ENCODE measurements at places on chromosomes 4 and X.

GRCh38 chr4:125801373-125801772, 486.6 kb downstream of the FAT4 start:
- DNase-seq = no peak

- no peak for DNase-seq
Observed at GRCh38 chr4:37641886-37642849, 44.0 kb downstream of the RELL1 start.

GRCh38 chr4:13218326-13218958, 265.7 kb downstream of the RAB28 start:
- DNase-seq = no peak

GRCh38 chr4:176238157-176238610, 30.8 kb downstream of the ASB5 start:
- DNase-seq = no peak

DNA sequence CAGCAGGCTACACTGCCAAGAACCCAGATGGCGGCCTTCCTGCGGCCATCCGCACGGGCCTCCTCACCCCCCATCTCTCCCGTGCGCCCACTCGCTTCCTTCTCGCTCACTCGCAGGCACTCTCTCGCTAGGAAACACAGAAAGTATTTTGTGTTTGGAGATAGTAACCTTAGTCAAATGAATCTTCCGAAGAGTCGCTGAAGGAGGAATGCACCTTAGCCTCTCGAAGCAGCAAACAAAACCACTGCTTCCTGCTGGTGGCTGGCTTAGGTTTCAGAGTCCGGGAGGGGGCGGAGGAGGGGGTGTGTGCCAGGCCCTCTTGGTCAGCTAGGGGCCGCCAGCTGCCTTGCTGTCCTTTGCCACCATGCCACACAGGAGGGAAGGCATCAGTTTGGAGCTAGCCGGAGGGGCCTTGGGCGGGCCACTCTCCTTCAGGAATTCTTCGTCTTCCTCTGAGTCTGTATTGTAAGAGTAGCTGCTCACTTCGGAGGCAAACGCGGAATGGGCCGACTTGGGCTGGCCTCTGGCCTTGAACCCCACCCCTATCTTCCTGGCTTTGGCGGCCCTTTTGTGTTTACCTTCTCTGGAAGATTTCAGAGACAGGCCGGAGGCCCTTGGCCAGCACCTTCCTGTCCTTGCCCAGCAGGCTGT, 73.2 kb upstream of the UCP1 start:
- DNase-seq = no peak

DNA sequence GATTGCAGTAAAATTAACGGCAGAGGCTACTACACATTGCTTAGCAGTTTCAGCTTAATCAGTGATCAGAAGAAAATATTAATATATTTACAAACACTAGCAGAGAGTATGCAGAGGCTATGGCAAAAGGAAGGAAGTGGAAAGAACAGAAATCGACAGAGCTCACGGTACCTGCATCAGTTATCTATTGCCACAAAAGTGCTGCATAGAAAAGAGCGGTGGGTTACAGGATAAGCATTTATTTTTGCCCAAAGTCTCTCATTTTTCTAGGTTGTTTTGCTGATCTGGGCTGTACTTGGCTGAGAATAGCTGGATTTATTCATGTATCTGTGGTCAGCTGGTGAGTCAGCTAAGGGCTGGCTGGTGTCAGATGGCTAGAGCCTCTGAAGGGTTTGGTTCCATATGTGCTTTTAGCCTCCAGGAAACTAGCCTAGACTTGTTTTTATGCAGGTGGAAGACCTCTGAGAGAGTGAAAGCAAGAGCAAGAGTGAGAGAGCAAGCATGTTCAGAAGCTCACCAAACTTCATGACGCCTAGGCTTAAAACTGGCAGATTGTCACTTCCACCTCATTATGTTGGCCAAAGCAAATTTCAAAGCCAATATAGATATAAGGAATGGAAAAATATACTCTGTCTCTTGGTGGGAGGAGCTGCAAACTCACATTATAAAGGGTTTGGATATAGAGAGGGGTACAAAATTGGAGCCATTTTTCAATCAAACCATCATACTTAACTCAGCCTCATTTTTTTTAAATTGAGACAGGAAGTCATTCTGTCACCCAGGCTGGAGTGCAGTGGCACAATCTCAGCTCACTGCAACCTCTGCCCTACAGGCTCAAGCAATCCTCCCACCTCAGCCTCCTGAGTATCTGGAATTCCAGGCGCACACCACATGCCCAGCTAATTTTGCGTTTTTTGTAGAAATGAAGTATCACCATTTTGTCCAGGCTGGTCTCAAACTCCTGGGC, 153.2 kb upstream of the RPL34 start:
- no peak for DNase-seq

GRCh38 chr4:88058295-88058694, 50.9 kb downstream of the PKD2 start:
- no peak for DNase-seq

DNA sequence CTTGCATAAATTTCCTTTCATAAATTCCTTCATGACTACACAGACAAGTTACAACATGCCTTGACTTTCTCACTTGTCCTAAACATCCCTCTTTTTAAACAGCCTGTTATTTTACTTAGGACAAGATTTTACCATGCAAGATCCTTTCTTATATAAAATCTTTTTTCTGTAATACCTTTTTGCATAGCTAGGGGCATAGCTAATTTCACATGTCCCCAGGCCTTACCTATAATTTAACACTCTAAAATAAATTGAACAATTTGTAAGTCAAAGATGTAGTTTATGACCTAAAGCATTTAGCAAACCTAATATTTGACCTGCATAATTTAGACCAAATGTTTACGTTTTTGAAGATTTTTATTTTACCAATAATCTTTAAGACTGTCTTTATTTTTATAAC, 396.3 kb upstream of the FSTL5 start:
- DNase-seq = no peak

GRCh38 chr4:147201016-147201415, 255.4 kb upstream of the TTC29 start:
- no peak for DNase-seq

DNA sequence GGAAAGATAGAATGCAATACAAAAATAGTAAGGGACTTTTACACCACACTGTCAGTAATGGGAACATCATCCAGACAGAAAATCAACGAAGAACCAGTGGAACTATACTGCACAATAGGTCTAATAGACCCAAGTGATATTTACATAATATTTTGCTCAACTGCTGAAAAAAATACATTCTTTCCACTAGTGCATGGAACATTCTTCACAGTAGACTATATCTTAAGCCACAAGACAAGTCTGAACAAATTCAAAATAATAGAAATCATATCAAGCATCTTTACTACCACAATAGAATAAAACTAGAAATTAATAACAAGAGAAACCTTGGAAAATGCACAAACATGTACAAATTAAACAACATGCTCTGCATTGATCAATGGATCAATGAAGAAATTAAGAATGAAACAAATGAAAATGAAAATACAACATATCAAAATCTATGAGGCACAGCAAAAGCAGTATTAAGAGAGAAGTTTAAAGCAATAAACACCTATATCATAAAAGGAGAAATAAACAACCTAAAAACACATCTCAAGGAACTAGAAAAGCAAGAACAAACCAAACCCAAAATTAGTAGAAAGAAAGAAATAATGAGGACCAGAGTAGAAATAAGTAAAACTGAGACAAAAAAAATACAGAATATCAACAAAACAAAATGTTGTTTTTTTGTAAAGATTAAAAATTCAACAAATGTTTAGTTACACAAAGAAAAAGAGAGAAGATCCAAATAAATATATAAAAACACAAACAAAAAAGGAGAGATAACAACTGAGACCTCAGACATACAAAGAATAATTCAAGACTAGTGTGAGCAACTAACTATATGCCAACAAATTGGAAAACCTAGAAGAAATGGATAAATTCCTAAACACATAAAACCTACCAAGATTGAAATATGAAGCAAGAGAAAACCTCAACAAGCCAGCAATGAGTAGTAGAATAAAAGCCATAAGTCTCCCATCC, 51.5 kb upstream of the ANTXR2 start:
- DNase-seq = no peak

- no peak for DNase-seq
Observed at GRCh38 chr4:27881705-27882104, 1021.1 kb downstream of the STIM2 start.

DNA sequence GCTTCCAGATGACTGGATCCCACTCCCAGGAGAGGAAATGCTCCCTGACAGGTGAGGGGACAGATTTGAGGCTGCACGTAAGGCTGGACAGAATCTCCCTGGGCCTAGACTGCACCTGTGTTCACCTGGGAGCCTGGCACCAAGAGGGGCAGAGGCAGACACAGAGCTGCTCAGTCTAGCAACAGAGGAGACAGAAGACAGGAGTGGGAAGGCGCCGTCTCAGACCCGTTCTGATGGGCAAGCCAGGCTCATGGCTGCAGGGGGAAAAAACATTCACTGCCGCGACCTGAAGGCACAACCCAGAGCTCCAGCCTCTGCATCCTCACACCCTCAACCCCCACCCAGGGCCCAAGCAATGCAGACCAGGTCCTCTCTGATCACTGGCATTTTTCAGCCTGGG, 16.8 kb downstream of the BCAP31 start:
- no peak for DNase-seq

DNA sequence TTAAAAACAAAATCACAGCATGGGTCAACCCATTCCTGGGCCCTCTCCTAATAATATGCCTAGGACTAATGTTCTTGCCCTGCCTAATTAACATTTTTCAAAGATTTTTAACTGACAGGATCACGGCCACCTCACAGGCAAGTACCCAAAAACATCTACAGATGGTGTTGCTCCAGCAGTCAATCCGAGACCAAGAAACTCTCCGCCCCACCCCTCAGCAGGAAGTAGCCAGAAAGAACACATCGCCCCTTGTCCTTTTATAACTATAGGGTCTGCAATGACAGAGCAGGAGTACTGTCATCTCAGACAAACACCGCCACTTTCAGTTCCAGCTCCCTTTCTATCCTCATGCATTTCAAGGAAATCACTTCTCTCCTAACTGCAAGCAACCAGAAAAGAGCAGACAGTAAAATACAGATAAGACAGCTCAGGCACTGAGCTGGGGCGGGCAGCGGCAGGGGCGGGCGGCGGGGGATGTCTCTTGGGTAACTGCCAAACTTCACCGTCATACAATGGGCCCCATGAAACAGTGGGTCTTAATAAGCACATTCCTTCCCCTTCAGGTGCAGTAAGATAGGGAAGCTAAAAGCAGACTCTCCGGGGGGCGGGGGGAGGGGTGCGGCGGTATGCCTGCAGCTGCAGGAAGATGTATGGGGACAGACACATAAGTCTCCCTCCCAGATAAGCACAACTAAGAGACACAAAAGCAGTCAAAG, 67.4 kb downstream of the ZNF182 start:
- DNase-seq = no peak

GRCh38 chr4:108203377-108203776, 34.6 kb upstream of the LEF1 start:
- no peak for DNase-seq

DNA sequence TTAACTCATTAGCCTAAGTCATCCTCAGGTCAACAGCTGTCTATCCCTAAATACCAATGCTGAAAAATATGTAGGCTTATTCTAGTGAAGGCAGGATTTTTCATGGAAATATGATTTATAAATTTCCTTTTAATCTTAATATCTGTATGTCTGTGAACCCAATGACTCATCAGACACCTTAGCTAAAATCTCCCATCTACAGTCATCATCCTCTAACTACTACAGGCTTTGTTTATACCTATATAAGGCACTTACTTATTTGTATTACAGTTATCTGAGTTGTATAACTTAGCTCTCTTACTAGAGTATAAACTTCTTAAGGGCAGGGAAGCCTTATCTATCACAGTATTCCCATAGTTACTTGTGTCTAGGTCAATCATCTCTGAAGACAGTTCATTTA, 24.2 kb downstream of the AMMECR1 start:
- no peak for DNase-seq

- no peak for DNase-seq
Observed at GRCh38 chr4:162586266-162586665, 422.5 kb upstream of the FSTL5 start.

DNA sequence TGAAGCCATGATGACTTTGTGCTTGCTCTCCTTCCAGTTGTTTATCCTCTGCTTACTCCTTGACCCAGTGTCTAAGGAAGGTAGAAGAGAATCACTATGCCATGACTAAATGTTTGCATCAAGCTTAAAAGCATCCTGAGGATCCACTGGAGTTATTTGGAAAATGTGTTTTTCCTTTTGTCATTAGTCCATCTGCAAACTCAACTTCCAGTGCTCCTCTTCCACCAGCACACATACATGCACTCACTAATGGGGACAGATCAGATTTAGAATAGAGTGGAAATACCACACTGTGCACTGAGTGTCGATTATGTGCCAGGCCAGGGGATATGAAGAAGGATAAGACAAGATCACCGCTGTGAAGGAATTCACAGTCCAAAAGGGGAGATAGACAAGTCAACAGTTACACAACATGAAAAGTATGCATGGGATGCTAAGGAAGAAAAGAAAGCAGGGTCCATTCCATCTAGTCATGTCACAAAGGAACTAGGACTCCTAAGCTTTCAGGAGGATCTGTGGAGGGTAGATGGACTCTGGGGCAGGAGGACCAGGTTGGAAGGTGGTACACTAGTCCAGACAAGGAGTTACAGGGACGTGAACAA, 1.9 kb downstream of the OCIAD2 start:
- DNase-seq = no peak

All from stimulated activated effector memory CD8-positive, alpha-beta T cell treated with anti-CD3 and anti-CD28 coated beads, Interleukin-12 subunit alpha, Interleukin-12 subunit beta, amount 100 ng/mL, for 72 hours (primary cell).